ENCODE measurements at places on chromosomes 4 and X.

- DNase-seq, result no peak
These were observed 194.3 kb upstream of the CT83 start for GRCh38 chrX:116657071-116657470.

GRCh38 chr4:105208561-105208960 lies 61.9 kb downstream of the TET2 start:
- DNase-seq, result no peak

DNA sequence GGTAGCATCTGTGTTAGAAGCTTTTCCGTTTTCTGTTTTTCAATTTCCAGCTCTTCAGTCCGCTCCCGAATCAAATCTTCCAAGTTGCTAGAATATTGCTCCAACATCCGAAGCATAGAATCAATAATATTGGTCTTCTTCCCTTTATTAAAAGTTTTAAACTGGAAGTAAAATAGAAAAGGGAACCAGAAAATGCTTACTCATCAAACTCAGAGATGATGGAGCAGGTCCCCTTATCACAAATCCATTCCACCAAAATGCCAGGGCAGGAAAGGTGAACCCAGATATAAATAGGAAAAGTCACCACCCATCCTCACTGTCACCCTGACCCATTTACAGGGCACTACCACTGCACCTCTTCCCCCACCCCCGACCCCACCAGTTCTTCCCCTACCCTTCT lies 89.0 kb downstream of the GUCY2F start:
- no peak for DNase-seq

GRCh38 chr4:122895336-122895995 lies 26.9 kb downstream of the NUDT6 start:
- no peak for DNase-seq

DNA sequence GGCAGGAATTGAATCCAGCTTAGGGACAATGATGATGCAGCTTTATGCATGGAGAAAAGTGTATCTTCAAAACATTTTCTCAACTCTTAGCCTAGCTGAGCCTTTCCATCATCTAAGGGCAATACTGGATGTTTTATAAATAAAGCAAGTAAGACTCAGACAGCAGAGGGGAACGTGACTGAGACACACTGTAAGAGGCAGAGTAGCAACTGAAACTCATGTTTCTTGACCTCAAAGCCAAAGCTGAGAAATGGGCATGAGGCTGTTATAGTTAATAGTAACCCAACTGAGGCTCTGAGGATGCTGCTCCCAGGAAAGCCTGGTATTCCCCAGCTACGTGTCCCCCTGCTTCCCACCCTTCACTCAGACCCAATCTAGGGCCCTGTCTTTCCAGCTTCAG lies 44.6 kb downstream of the ARHGEF9 start:
- DNase-seq, result no peak

DNA sequence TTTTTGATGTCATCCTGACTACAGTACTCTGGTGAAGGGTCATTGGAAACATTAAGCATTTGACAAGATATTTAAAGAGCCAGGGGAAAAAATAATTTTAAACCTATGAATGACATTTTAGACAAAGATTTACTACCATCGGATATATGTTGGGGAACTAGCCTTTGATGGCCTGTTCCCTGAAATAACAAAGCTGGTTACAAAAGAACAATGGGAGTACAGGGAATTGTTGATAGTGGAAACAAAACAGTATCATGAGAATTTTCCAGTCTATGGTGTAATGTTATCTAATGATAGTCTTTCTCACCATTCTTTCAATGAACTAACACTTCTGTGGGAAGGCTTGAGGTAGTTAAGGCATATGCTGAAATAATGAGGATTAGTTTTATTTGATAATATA lies 125.9 kb upstream of the KLHL4 start:
- DNase-seq, result no peak

- peak; percentile 92 for DNase-seq
These were observed 51.0 kb downstream of the GUCY1B1 start for GRCh38 chr4:155809835-155810234.

All from cardiac fibroblast (primary cell).